ENCODE measurements at places on chromosomes 12 and 14. TPM values are rescaled to one million over a fixed set of nuclear protein-coding genes. Genes with fewer than 3 reads are reported as not detected.

- peak; percentile 36 for DNase-seq
Observed at GRCh38 chr14:73696466-73697400, 17.5 kb downstream of the PNMA1 start.

DNA sequence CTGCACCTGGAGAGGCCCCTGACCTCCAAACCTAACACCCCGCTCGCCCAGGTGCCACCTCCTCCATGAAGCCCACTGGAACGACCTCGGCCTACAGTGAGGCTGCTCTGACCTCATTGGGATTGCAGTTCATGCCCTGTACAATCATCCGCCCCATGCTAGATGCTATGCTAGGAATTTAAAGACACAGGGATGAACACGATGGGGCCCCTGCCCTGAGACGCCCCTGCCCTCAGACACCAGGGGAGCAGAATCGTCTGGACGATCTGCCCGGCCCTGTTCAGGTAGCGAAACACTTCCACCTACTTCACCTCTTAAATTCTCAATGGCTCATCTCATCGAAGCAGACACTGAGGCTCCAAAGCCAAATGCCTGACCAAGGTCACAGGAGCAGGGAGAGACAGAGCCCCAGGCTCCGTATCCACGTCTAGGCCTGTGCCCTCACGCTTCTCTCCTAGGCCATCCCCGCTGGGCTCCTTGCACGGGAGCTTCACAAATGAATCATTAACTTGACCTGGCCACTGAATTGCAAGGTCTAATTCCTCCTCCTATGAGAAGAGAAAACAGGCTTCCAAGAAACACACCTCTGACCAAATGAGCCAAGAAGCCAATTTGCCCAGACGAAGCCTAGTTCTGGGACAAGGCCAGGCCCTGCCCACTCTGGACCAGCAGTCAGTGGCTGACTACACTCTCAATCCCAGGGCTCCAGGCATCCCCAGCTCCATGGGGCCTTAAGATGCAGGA, 35.2 kb downstream of the SCARB1 start:
- no peak for DNase-seq

DNA sequence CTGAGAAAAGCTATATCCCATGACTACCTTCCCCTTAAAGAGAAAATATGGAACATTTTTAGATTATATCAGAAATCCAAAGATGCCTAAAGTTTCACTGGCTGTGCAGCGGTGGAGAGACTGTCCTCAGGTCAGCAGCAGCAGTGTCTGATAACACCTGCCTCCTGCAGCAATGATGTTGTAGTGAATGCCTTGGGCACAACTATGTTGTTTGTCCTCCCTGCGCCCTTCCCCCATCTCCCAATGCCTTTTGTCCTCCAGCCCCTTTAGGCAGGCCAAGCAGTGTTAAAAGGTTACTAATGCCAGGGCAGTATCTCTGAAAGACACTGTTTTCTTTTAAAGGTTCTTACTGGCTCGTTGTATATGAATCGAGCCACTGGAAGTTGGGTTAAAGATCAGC, 13.2 kb downstream of the RTRAF start:
- DNase-seq, result no peak

GRCh38 chr12:11677752-11678151, 28.3 kb downstream of the ETV6 start:
- DNase-seq, result no peak

GRCh38 chr14:78222746-78223145, 52.6 kb downstream of the NRXN3 start:
- no peak for DNase-seq

- DNase-seq, result peak; percentile 1
Observed at GRCh38 chr12:15404485-15404884, 82.2 kb downstream of the PTPRO start.

DNA sequence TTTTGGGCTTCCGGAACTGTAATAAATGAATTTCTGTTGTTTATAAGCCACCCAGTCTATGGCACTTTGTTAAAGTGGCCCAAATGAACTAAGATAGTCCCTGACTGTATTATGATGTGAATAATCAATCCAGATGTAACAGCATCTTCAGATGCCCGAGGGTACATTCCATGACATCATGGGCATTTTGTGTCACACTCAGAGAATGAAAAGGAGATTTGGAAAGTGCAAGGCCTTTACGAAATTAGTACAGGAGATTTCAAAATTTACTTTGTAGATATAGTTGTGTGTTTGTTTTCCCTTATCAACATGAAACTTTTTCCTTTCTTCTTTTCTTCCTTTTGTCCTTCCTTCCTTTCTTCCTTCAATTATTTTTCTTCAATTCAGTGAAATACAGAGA, 54.2 kb upstream of the AMIGO2 start:
- DNase-seq, result no peak

GRCh38 chr12:40474630-40475029, 217.6 kb upstream of the CNTN1 start:
- no peak for DNase-seq

GRCh38 chr14:71354801-71355200, 447.5 kb downstream of the PCNX1 start:
- DNase-seq, result no peak

DNA sequence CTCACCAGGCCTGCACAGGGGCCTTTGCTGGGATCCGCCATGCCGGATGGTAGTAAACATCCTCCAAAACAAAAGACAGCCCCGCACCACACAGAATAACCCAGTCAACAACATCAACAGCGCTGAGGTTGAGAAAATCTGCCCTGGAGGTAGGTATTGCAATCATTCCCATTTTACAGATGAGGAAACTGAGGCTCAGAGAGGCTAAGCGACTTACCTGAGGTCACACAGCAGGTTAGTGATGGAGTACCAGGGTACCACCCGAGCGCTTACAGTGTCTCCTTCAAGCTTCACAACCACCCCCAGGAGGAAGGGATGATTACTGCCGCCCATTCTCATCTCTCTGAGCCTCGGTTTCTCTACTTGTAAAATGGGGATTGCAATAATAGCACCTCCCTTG, 14.9 kb downstream of the TRPV4 start:
- no peak for DNase-seq

DNA sequence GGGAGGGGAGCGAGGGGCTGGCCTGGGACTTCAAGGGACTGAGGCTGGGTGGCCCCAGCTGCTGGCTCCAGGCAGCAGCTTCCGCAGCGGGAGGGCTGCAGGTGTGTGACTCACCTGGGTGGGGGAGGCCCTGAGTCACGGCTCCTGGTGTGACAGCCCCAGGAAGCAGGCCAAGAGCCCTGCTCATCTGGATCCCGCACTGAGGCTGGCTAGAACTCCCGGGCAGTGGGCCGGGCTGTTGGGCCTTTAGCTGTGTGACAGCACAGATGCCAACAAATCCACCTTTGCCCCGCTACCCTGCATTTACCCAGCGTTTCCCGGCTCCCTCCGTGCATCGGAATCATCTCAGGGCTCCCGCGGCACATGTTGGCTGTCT, 180.0 kb upstream of the PRMT8 start:
- no peak for DNase-seq

CCDC197 gene
- not detected for total RNA-seq

DERA gene
- total RNA-seq, result 46.2 TPM

HCAR1 gene
- 0.43 TPM for total RNA-seq

KRT83 gene
- not detected for total RNA-seq

TMEM179 gene
- not detected for total RNA-seq

PHETA1 gene
- 11.3 TPM for total RNA-seq

ARID4A gene
- total RNA-seq, result 11.9 TPM

Data from fibroblast of villous mesenchyme (primary cell).